B cell (primary cell): ENCODE measurements at places on chromosomes 5 and 9.

- no peak for DNase-seq
Measured at GRCh38 chr5:123753937-123754891, 242.2 kb downstream of the CSNK1G3 start.

DNA sequence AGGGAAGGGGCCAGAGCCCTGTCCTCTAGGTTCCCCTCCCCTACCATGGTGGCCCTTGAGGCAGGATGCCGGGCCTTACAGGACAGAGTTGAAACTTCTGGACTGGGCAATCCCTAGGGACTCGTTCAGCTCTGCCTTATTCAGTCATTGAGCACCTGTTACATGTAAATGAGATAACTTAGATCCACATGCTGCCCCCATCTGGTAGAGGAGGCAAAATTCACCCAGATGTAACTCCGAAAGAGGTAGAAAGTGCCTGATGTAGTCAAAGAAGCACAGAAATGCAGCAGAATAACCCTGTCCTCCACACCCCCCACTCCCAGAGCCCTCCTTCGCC, 1.5 kb downstream of the GGTA1 start:
- peak; percentile 86 for DNase-seq

- no peak for DNase-seq
Measured at GRCh38 chr5:156529892-156530291, 202.9 kb downstream of the SGCD start.

GRCh38 chr5:17910318-17910717, 276.1 kb downstream of the TAF11L14 start:
- DNase-seq, result no peak

- DNase-seq, result no peak
Measured at GRCh38 chr9:88814577-88814976, 176.7 kb upstream of the S1PR3 start.

DNA sequence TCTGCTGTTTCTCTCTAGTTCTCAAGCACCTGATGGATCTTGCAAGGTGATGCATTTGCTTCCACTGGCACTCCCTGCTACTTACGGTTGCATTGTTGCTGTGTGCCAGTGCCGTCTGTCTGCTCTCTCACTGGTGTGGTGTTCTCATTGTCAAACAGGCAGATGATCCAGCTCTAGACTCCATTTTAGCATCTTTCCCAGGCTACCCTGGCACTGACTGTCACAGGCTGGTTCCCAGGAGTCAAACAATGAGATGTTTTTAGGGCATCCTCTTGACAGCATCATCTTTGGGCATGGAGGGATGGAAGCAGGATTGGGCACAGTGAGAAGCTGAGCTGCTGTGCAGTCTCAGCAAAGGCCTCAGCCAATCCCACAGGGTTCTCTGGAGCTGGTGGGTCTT, 12.9 kb downstream of the MTRR start:
- DNase-seq, result no peak

DNA sequence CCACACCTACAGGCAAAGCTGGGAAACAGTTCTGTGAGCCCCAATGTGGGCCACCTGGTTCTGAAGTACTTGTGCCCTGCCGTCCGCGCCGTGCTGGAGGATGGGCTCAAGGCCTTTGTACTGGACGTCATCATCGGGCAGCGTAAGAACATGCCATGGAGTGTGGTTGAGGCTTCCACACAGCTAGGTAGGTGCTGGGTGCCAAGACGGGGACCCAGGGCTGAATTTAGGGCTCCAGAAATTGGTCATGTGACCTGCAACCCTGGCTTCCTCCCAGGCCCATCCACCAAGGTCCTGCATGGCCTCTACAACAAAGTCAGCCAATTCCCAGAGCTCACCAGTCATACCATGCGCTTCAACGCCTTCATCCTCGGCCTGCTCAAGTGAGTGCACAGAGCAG, 46.9 kb upstream of the TESK1 start:
- DNase-seq, result no peak

GRCh38 chr5:177446200-177447065, at the start of gene PRR7:
Gene PRR7, plus strand, starts transcription at chr5:177446814. Its CDS starts 8,254 bp downstream, at chr5:177455068.
- peak; percentile 91 for DNase-seq

DNA sequence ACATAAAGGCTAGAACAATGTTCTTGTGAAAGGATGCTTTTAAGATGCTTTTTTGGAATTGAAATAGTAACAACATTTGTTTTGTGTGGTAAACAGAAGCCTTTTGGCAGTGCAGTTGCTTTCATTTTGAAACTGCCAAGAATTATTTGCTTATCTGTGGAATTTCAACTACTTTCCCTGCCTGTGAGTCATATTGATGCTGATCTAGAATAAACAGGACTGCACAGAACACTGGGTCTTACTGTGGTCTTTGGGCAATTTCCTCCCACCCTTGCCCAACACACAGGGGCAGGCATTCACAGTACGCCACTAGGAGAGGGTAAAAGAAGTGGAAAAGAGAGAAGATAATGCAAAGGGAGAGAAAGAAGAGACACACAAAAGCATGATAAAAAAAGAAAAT, 483.7 kb downstream of the ELAVL2 start:
- DNase-seq, result no peak

DNA sequence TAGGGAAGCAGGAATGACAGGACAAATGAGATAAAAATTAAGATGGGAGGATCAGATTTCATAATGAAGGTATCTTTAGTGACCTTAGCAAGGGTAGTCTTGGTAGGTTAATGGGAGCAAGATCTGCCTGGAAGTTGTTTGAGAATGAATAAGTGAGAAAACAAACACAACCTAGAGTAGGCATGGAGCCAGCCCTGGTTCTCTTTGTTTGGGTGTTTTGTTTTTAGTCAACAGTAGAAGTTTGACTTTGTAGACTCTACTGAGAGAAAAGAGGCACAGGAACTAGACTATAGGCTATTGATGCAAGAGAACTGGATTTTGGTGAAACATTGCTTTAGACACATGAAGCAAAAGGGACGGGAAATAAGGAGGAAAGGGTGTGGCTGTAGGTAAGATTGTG, 40.3 kb downstream of the KCNN2 start:
- no peak for DNase-seq

DNA sequence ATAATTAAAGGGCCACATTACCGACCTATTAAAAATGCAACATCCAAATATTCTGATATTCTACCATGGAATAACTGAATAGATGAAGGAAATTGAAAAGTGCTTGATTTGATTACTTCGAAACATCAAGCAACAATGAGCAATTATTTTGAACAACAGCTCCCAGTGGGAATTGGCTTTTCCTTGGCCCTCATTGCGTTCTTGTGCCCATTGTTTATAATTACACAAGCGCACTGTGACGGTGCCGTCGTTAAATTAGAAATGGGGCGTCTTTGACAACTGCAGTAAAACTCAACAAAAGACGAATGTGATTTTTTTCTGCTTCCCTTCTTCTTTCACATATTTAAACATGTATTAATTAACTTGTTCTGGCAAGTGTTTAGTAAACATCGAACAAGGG, 61.6 kb downstream of the CDH6 start:
- DNase-seq, result no peak

GRCh38 chr9:77751341-77752091, 103.4 kb upstream of the GNA14 start:
- peak; percentile 36 for DNase-seq

DNA sequence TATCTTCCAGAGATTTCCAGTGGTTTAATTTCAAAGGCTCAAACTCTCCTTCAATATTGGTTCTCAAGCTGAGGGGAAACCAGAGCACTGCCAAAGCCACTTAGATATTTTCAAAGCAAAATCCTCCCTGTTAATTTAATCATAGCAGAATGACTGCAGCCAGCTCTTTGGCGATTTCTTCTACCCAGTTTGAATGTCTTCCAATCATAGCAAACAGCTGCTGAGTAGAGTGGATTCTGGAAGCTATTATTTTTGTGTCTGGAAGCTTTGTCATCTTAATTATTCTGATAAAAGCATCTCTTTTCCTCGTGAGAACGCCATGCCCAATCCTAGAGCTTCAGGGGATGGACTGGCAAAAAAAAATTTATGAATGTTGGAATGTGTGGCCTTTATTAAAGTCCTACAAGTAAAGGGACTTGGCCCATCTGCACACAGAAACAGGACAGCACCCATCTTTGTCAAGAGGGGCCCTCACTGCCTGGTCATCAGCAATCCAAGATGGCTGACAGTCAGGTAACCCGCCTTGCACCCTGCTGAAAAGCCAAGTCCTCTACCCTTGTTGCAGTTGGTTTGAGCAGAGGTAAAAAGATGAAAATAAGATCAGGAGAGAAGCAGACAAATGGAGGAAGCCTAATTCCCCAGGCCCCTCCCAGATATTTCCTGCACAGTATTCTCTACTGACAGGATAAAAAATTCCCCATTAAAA, 125.1 kb downstream of the SUSD1 start:
- DNase-seq, result no peak

GRCh38 chr5:159095866-159096242, 3.9 kb downstream of the EBF1 start:
- DNase-seq, result peak; percentile 23

- DNase-seq, result peak; percentile 17
Measured at GRCh38 chr5:154196955-154197652, 6.6 kb downstream of the GALNT10 start.

DNA sequence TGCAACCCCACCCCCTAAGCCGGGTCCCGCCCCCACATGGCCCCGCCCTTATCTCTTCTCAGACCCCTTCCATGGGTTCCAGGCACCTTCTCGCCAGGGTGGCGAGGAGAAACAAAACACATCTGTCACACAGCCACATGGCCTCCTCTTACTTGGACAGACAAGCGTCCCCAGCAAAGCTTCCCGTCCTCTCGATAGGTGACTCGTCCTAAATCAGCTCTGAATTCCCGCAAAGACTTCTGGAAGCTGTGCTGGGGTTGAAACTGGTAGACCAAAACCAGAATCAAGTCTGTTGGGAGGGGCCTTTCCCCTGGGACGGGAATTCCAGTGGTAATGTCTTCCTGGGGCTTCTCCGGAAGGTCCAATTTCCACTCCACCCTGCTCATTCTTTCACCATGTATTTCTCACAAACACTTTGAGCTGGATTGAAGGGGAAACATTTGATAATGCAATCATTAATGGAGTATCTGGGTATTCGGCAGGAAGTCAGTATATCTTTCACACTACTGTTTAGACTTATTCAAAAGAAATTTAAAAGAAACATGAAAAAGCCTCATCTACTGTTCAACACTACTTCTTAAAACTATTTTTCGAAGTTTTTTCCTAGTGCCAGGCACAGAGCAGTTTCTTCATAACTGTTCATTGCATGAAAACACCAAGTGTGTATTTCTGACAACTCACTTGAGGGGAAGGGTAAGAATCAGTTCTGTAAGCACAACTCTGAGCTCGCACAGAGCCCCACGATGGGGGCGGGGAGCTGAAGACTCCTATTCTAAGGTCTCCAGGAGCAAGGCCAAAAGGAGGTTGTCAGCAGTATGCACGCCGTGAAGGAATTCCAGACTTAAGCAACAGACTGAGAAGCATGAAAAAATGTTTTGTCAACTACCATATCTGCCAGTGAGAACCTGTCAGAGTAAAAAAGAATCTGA, 644 bp upstream of the CTNNAL1 start:
- peak; percentile 17 for DNase-seq

GRCh38 chr5:168092209-168093185, 198.9 kb upstream of the WWC1 start:
- DNase-seq, result no peak

GRCh38 chr9:89179540-89179894, 899 bp upstream of the SHC3 start:
- no peak for DNase-seq

DNA sequence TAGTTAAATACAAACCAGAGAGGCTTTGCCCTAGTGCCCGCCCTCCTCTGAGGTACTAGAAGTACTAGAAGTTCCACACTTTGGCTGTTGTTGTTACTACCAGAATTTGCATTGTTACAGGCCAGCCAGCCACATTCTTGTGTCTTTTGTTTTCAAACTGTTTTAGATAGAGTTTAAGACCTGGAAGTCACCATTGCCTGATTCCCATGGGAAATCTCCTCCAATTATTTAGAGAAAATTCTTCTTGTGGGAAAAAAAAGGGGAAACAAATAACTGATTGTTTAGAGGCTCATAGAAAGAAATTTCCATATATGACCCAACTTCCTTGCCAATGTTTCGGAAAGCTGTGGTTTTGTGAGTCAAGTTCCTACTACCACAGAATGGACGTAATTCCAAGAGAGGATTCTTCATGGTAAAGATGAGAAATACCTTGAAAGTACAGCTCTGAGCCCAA, 252.2 kb downstream of the GOLPH3 start:
- DNase-seq, result no peak

DNA sequence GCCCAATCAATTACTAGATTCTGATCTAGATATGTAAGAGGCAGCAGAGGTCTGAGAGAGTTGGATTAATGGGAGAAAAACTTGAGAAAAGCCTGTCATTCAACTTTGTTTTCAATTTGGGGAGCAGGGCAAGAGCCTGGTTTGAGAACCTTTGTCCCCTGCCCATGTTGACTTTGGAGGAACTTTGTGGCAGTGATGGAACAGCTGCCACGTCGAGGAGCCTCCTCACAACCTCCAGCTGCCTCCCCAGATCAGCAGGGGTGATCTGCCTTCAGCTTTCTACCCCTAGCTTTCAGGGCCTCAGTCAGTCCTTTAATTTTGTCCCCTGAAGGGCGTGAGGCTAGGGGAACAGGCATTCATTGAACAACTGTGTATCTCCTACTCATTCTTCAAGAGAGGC, 8.7 kb downstream of the SKP2 start:
- DNase-seq, result no peak

DNA sequence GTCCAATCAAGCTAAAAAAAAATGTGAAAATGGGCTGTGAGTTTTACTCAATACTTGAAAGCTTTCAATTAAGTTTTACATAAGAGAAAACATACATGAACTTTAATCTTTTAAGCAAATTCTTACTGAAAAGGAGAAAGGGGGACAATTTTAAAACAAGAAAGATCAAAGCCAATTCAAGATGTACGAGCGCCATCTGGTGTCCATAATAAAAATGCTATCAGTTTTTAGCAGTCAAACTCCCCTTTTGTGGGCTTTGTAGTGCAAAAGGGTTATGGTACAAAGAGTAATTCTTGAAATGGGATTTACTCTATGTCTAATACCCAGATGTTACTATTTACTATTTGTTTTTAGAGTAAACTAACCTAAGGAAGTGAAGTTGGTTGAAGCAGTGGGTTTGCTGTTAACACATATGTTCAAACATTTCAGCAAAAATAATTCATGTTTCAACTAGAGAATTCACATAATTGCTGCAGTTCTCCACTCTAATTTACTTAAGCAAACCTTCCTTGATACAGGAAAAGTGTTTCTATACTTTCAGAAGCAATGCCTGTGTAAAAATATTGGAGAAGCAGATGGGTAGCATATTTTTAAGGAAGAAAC, 228.2 kb upstream of the TYRP1 start:
- no peak for DNase-seq

- DNase-seq, result peak; percentile 57
Measured at GRCh38 chr5:56264417-56265025, 31.4 kb upstream of the ANKRD55 start.
